ENCODE measurements at places on chromosomes 7 and 10. TPM values are rescaled to one million over a fixed set of nuclear protein-coding genes. Genes with fewer than 3 reads are reported as not detected.

- no peaks in the 10 kb centered on the region for H3K27me3 ChIP-seq
- H3K4me1 ChIP-seq, result peaks cover 16% of the 10 kb centered on the region
- no peak for DNase-seq
- no peak overlapping the region for H3K27ac ChIP-seq
- no peaks in the 10 kb centered on the region for H3K36me3 ChIP-seq
- H3K4me3 ChIP-seq, result no peak overlapping the region
These were observed 31.8 kb upstream of the MSMB start for GRCh38 chr10:46077731-46078413.

- H3K27ac ChIP-seq, result no peak overlapping the region
- no peaks in the 10 kb centered on the region for H3K4me1 ChIP-seq
- H3K36me3 ChIP-seq, result no peaks in the 10 kb centered on the region
- DNase-seq, result no peak
- H3K27me3 ChIP-seq, result no peaks in the 10 kb centered on the region
These were observed 221.7 kb downstream of the ZWINT start for GRCh38 chr10:56139405-56139804.

GRCh38 chr7:22406715-22407114 is 49.8 kb upstream of the RAPGEF5 start:
- DNase-seq, result no peak
- no peaks in the 10 kb centered on the region for H3K27me3 ChIP-seq
- H3K4me3 ChIP-seq, result no peak overlapping the region
- H3K4me1 ChIP-seq, result peaks cover 7% of the 10 kb centered on the region
- H3K27ac ChIP-seq, result no peak overlapping the region

DNA sequence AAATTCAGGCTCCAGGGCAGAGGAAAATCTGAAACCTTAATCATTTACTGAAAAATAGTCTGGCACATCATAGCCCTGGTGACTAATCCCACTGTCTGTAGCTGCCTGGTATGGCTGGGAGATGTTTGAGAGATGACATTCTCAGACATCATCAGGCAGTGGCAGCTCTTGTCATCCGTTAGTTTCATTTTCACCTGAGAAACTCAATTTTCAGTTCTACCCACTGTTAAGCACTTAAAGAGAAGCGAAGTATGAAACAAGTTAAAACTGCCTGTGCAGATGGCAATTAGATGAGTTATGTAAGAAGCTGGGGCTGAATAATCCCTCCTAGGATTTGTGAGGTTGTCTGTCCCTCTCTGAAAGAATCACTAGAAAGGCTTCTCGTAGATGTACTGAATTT is 150.2 kb downstream of the NSUN6 start:
- H3K4me3 ChIP-seq, result no peak overlapping the region
- H3K27ac ChIP-seq, result no peak overlapping the region
- peak; percentile 18 for DNase-seq

DNA sequence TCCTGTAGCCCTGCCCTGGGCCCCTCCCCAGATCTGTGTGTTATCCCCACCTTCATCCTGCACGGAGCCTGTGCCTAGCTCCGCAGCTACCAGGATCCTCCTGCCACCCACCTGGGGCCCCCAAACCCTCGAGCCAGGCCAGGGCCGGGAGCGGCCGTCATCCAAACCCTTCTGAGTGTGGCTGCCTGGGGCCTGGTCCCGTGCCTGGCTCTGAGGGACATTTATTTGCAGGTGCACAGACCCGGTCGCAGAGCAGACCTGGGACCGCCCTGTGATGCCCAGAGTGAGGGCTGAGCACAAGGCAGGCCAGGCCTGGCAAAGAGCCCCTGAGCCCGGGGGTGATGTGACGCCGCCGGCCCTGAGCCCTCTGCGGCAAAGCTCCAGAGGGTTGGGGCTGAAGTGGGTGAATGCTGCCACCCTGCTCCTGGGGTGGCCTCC is 27.4 kb upstream of the INPP5A start:
- H3K27ac ChIP-seq, result no peak overlapping the region
- H3K36me3 ChIP-seq, result no peaks in the 10 kb centered on the region
- DNase-seq, result no peak
- no peaks in the 10 kb centered on the region for H3K27me3 ChIP-seq
- H3K4me3 ChIP-seq, result no peak overlapping the region
- H3K4me1 ChIP-seq, result no peaks in the 10 kb centered on the region

GRCh38 chr7:32319012-32319382 is 171.2 kb downstream of the LSM5 start:
- H3K36me3 ChIP-seq, result no peaks in the 10 kb centered on the region
- peaks cover 11% of the 10 kb centered on the region for H3K27me3 ChIP-seq

DNA sequence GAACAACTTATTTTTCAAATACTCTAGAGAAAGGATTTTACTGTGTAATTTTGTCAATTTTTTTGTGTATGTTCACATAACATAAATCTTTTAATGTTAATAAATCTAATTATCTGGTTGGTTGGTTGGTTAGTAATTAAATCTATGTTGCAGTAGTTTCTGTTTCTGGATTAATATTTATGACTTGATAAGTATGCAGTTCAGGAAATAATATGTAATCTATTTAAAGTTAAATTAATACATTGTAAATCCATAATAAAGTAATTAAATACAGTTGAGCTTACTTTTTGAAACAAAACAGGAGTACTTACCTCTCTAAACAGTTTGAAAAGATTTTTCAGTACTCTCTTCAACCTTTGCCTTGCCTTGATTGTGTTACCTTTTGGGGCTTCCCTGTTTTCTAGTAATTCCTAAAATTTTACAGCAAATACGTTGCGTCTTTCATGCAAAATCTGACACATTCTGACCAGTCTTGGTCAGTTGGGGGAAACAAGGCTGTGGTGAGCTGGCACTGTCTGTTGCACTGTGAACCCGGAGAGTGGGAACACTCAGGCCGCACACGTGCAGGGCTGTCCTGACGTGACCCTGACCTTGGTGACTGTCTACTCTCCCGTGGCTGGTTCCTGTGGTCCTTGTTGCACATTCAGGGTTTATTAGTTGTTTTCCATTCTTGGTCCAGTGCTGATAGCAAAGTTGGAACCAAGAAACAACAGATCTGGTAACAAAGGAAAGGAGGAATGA is 45.6 kb upstream of the FGL2 start:
- no peaks in the 10 kb centered on the region for H3K27me3 ChIP-seq
- H3K27ac ChIP-seq, result no peak overlapping the region
- peaks cover 3% of the 10 kb centered on the region for H3K4me1 ChIP-seq
- no peak overlapping the region for H3K4me3 ChIP-seq
- H3K36me3 ChIP-seq, result no peaks in the 10 kb centered on the region

DNA sequence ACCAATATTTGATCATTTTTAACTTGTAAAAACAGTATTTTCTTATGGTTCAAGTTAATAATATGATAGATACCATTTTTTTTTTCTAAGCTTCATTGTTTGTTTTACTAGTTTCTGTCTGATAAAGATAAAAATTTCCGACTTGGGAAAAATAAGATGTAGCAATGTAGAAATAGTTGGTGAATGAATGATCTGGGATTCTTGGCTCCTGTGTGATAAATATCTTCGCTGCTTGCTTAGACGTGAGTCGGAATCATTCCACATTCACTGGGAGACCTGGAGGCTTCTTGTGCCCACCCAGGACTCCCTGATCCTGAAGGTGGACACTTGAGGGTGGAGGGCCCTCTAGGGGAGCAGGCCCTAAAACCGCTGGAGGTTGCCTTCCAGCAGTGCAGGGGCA is 47.9 kb downstream of the EXOC4 start:
- no peak overlapping the region for H3K4me3 ChIP-seq
- no peak overlapping the region for H3K27ac ChIP-seq
- H3K36me3 ChIP-seq, result peaks cover 11% of the 10 kb centered on the region
- no peaks in the 10 kb centered on the region for H3K27me3 ChIP-seq
- peaks cover 3% of the 10 kb centered on the region for H3K4me1 ChIP-seq
- no peak for DNase-seq

DNA sequence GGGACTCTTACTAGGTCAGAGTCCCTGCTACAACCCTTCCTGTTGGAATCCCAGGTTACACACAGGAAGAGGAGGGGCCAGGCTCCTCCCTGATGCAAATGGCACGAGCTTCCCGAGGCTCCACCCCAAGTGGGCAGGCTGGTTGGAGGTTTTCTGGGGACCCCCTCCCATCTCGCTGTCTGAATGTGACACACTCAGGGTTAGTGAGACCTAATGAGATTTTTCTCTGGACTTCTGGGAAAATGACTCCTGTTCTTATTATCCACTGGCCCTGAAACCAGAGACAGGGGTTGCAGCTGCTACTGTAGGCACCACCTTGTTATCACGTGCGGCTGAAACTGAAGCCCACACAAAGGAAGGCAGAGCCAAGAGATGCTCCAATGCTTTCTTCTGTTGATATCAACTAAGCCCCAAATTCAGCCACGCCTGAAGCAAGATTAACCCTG is 103.3 kb downstream of the FAM107B start:
- no peak overlapping the region for H3K27ac ChIP-seq
- H3K4me3 ChIP-seq, result no peak overlapping the region
- H3K4me1 ChIP-seq, result peaks cover 3% of the 10 kb centered on the region
- H3K27me3 ChIP-seq, result no peaks in the 10 kb centered on the region
- peaks cover 2% of the 10 kb centered on the region for H3K36me3 ChIP-seq

DNA sequence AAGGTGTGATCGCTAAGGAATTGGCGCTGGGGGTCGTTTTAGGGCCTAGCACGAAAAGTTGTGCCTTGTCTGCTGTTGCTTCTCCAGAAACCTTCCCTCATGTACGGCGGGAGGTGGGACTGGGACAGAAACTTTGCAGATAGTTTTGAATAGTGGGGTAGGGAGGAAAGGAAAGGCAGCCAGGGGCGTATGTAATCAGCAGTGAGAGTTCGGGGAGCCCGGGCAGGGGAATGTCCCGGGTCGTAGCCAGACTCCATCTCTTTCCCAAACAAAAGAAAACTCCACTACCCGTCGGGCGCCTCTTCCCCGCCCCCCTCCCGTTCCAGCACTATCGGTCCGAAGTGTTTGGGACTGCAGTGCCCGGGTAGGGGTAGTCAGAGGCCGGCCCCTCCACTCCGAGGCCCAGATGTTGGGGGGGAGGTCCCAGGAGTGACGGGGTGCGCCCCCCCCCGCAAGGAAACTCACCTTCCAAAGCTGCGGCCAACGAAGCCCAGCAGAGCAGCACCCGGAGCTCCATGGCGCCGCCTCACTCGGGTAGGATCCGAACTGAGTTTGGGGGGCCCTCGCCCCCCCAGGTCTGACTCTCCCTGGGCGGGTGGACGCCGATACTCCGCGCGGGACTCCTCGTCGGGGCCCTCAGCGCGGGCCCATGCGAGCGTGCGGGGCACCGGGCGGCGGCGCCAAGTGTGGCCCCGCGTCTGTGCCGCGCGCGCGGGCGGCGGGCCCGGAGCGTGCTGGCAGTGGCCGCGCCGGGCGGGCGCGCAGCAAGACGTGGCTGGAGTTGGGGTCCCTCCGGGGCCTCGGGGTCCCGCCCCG is 601 bp downstream of the EPHB4 start:
- H3K4me3 ChIP-seq, result no peak overlapping the region
- peaks cover 2% of the 10 kb centered on the region for H3K36me3 ChIP-seq
- peaks cover 17% of the 10 kb centered on the region for H3K4me1 ChIP-seq
- no peak for DNase-seq
- no peak overlapping the region for H3K27ac ChIP-seq
- peaks cover 41% of the 10 kb centered on the region for H3K27me3 ChIP-seq

GRCh38 chr7:98211221-98211675 is at the start of gene BHLHA15:
BHLHA15 (plus strand) TSS chr7:98211439; CDS start chr7:98212310, 871 bp downstream.
- H3K27ac ChIP-seq, result no peak within 1 kb of the TSS
- no peaks in the 10 kb centered on the region for H3K27me3 ChIP-seq
- H3K4me3 ChIP-seq, result peak within 1 kb of the TSS; percentile 52
- peaks cover 4% of the 10 kb centered on the region for H3K4me1 ChIP-seq

DNA sequence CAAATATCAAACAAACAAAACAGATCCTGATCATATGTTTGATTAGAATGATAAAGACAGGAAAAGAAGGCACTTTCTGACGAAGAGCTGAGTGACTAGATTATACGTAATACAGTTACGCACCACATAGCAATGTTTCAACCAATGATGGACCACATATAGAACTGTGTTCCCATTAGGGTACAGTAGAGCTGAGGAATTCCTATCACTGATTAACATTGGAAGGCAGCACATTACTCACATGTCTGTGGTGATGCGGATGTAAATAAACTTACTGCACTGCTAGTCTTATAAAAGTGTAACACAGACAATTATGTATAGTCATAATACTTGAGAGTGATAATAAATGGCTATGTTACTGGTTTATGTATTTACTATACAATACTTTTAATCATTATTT is 98.3 kb downstream of the PTN start:
- H3K27ac ChIP-seq, result no peak overlapping the region
- H3K4me1 ChIP-seq, result no peaks in the 10 kb centered on the region
- no peaks in the 10 kb centered on the region for H3K36me3 ChIP-seq
- H3K27me3 ChIP-seq, result no peaks in the 10 kb centered on the region
- no peak overlapping the region for H3K4me3 ChIP-seq
- no peak for DNase-seq

DNA sequence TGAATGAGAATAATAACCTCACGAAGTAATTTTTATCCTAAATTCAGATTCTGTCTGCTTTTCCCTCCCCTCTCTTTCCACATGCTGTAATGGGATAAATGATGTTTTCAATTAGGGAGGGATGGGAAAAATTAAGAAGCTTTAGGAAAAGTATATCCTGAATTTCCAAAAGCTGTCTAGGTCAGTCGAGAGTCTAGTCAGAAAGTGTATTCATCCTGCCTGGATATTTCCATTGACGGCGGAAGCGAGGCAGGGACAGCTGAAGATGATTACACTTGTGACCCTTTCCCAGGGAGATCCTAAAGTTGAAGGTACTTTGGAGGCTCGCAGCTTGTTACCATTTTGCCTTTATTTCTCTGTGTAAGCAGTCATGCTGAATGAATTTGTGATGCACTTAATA is 204.1 kb downstream of the ZNF365 start:
- H3K27ac ChIP-seq, result no peak overlapping the region
- H3K4me1 ChIP-seq, result no peaks in the 10 kb centered on the region
- H3K36me3 ChIP-seq, result no peaks in the 10 kb centered on the region
- no peak overlapping the region for H3K4me3 ChIP-seq
- DNase-seq, result no peak

- H3K27ac ChIP-seq, result no peak overlapping the region
- no peak overlapping the region for H3K4me3 ChIP-seq
- no peak for DNase-seq
These were observed 100.6 kb downstream of the MICU1 start for GRCh38 chr10:72525277-72525676.

DNA sequence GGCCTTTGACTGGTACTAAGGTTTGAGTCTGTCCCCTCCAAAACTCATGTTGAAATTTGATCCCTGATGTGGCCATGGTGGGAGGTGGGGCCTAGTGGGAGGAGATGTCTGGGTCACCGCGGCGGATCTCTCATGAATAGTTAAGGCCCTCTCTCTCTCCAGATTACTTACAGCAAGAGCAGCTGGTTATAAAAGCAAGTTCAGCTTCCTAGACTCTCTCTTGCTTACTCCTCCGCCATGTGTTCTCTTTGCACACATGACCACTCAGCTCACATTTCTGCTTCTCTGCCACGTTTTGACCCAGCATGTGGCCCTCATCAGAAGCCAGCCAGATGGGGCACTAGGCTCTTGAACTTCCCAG is 29.9 kb upstream of the ZMIZ1 start:
- no peaks in the 10 kb centered on the region for H3K27me3 ChIP-seq
- no peak for DNase-seq
- H3K4me3 ChIP-seq, result no peak overlapping the region
- no peaks in the 10 kb centered on the region for H3K36me3 ChIP-seq
- H3K27ac ChIP-seq, result no peak overlapping the region
- H3K4me1 ChIP-seq, result peaks cover 22% of the 10 kb centered on the region

CLCN1 gene
- 0.17 TPM for total RNA-seq

ADCK2 gene
- total RNA-seq, result 24.2 TPM

BMPER gene
- total RNA-seq, result not detected

SEMA4G gene
- 0.74 TPM for total RNA-seq

HTR5A gene
- total RNA-seq, result not detected

MOGAT3 gene
- not detected for total RNA-seq

SPDYE5 gene
- not detected for total RNA-seq
